ENCODE measurements at places on chromosomes 2 and 18. TPM values are rescaled to one million over a fixed set of nuclear protein-coding genes. Genes with fewer than 3 reads are reported as not detected.

- H3K27ac ChIP-seq: no peak overlapping the region
- no peaks in the 10 kb centered on the region for H3K27me3 ChIP-seq
- no peak overlapping the region for H3K4me3 ChIP-seq
- no peak for DNase-seq
- no peaks in the 10 kb centered on the region for H3K36me3 ChIP-seq
Observed at GRCh38 chr2:229733611-229734245, 19.4 kb upstream of the DNER start.

DNA sequence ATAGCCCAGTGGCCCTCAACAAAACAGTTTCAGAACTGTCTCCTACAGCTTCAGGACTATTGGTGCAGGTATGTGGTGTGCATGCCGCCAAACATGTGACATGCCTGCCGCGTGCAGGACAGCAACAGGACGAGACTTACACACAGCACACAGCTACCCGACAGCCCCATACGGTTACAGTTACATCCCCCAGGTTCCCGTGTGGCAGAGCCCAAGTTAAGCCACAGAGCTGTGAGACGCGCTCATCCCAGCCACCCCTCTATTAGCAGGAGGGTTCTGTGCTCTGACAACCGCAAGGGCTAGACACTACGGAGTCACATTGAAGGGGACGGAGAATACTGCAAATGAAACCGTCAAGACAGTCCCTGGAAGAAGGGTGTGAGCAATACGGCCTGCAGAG lies 16.4 kb upstream of the TUBB6 start:
- DNase-seq: no peak
- no peaks in the 10 kb centered on the region for H3K36me3 ChIP-seq
- H3K27me3 ChIP-seq: no peaks in the 10 kb centered on the region
- no peak overlapping the region for H3K27ac ChIP-seq
- H3K4me3 ChIP-seq: no peak overlapping the region
- peaks cover 11% of the 10 kb centered on the region for H3K4me1 ChIP-seq

DNA sequence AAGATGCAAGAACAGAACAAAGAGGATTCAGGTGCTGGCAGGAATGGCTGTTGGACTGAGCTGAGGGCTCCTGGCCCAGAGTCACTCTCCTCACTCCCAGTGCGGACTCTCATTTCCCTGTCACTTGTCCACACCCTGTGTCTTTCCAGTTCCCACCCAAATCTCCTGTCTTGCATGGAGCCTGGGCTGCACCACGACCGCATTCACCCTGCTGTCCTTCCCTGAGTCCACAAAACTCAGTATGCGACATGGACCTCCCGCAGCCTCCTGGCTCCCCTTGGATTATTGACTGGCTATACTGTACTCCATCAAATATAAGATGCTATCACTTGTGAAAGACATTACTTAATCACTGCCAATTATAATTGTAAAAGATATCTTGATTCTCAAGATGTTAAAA lies 2.5 kb upstream of the ITM2C start:
- H3K36me3 ChIP-seq: no peaks in the 10 kb centered on the region
- DNase-seq: no peak
- H3K27ac ChIP-seq: no peak overlapping the region
- H3K27me3 ChIP-seq: peaks cover 15% of the 10 kb centered on the region
- H3K4me3 ChIP-seq: no peak overlapping the region

DNA sequence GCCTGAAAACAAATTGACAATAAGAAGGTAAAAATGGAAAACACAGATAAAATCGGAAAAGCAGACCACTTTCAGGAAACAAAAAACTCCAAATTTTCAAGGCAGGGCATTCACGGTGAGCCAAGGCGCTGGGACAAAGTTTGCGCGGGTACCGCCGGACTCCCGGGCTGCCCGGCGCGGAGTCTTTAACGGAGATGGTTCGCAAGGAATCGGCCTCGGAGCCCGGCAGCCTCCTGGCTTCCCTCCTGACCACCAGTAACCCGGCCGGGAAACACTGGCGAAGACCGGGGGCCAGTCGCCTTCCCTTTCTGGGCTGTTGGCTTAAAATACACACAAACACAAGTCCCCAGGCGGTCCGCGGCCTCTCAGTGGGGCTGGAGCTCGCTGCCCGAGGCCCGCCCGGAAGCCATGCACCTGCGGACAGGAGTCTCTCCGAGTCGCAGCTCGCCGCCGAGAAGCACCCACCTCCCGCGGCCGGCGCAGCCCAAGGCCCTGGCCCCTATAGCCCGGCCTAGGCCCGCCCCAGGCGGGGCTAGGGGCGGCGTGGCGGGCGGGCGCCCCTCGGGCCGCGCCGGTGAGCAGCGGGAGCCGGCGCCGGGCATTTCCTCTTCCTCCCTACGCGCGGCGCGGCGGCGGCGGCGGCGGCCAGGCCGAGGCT lies 622 bp upstream of the KCMF1 start:
- H3K4me1 ChIP-seq: no peaks in the 10 kb centered on the region
- peak overlapping the region; percentile 80 for H3K4me3 ChIP-seq
- H3K27ac ChIP-seq: peak overlapping the region; percentile 93
- DNase-seq: peak; percentile 45

DNA sequence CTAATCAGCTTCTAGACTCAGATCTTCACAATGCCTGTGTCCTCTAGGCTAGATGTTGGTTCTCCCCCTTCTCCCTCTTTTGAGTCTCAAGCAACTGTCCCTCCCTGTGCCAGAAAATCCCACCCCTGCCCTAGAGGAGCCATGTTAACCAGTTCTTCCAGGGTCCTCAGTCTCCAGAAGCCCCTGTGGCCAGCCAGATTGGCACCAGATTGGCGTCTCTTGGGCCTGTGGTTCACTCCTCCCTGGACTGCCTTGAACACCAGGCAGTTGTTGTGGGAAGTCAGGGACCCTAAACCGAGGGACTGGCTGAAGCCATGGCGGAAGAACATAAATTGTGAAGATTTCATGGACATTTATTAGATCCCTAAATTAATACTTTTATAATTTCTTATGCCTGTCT lies 36.6 kb downstream of the CYP26B1 start:
- no peak overlapping the region for H3K27ac ChIP-seq
- no peaks in the 10 kb centered on the region for H3K4me1 ChIP-seq
- no peaks in the 10 kb centered on the region for H3K36me3 ChIP-seq

DNA sequence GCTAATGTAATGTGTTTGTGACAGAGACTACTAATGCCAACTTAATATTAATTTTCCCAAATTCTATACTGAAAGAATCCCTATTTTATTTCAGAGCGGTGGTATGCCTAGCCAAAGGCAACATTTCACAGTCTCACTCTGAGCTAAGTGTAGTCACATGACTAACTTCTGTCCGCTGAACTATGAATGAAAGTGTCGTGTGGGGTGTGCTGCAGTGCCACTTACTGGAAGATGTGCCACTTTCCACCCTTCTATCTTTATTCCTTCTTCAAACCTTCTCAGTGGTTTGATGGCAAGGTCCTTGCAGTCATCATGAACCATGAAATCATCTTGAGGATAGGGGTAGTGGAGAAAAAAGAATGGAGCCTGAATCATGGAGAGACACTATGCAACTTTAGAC lies 47.3 kb upstream of the C1D start:
- DNase-seq: no peak
- H3K27me3 ChIP-seq: no peaks in the 10 kb centered on the region

Gene MYO1B
- polyA plus RNA-seq: 91.0 TPM

Measured in fibroblast of lung (primary cell).